ENCODE measurements at places on chromosomes 6 and 20.

GRCh38 chr20:3315136-3315535 lies 76.1 kb upstream of the SLC4A11 start:
- no peaks in the 10 kb centered on the region for H3K4me1 ChIP-seq
- H3K27me3 ChIP-seq = no peaks in the 10 kb centered on the region
- no peaks in the 10 kb centered on the region for H3K36me3 ChIP-seq
- no peak overlapping the region for H3K27ac ChIP-seq
- no peak overlapping the region for H3K4me3 ChIP-seq
- no peak for DNase-seq

GRCh38 chr20:25437153-25437581 lies 29.7 kb downstream of the GINS1 start:
- H3K36me3 ChIP-seq = peaks cover 21% of the 10 kb centered on the region
- H3K27ac ChIP-seq = 0 out of 2 replicates have a peak overlapping the region, but pooled peaks have one; percentile 16
- no peak overlapping the region for H3K4me3 ChIP-seq

GRCh38 chr6:138498629-138499302 lies 528 bp downstream of the NHSL1 start:
- H3K4me1 ChIP-seq = peaks cover 14% of the 10 kb centered on the region
- H3K27me3 ChIP-seq = no peaks in the 10 kb centered on the region
- H3K4me3 ChIP-seq = peak overlapping the region; percentile 26
- no peak for DNase-seq
- H3K27ac ChIP-seq = peak overlapping the region; percentile 56

- no peaks in the 10 kb centered on the region for H3K27me3 ChIP-seq
- H3K4me3 ChIP-seq = no peak overlapping the region
- no peaks in the 10 kb centered on the region for H3K36me3 ChIP-seq
- peaks cover 28% of the 10 kb centered on the region for H3K4me1 ChIP-seq
These were observed 159.5 kb downstream of the JARID2 start for GRCh38 chr6:15405129-15406068.

- H3K36me3 ChIP-seq = peaks cover 3% of the 10 kb centered on the region
- H3K27ac ChIP-seq = no peak overlapping the region
- H3K27me3 ChIP-seq = no peaks in the 10 kb centered on the region
- DNase-seq = no peak
These were observed 76.4 kb downstream of the SSR1 start for GRCh38 chr6:7236306-7237209.

DNA sequence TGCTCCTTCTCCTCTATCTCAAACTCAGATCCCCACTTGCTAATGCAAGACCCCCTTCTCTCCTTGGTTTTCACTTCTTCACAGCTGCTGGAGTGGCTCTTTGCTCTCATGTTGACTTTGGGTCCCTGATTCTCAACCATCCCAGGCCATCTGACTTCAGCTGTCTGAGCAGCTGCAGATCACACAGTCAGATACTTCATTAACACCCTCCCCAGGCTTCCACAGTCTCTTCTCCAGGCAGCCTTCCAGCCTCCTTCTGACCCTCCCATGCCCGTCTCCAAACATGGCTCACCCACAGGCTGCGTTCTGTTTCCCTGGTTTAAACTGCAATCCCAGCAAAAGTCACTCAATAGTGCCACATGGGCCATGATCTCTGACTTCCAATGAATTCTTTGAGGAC lies 65.4 kb downstream of the HIVEP2 start:
- no peak for DNase-seq
- H3K4me1 ChIP-seq = peaks cover 10% of the 10 kb centered on the region
- no peak overlapping the region for H3K27ac ChIP-seq
- no peaks in the 10 kb centered on the region for H3K27me3 ChIP-seq
- H3K36me3 ChIP-seq = no peaks in the 10 kb centered on the region
- H3K4me3 ChIP-seq = no peak overlapping the region

DNA sequence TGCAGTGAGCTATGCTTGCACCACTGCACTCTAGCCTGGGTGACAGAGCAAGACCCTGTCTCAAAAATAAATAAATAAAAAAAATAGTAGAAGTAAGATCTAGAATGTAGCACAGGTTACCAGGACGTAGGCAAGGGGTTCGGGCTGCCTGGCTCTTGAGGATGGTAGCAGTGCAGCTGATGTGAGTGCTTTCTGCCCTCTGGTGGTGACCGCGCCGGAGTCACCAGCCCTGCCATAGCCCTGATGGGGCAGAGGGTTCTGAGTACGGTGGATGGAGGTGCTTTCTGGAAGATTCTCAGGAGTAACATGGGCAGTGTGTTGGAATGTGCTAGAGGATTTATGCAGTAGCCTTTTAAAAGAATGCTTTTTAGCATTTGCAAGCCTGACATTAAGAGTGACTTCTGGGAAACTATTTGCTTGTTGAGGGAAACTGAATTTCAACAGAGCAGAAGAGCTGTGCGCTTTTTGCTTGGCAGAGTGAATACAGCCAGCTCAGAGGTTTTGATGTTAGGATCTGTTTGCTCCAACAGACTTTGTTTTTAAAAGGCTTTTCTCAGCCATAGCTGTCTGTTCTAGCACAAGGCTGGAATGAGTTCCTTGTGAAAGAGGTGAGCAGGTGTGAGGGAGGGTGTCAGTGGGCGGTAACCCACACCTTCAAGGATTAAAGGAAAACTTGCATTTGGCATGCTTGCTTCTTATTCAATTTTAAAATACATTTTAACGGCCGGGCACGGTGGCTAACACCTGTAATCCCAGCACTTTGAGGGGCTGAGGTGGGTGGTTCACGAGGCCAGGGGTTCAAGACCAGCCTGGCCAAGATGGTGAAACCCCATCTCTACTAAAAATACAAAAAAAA lies 65.9 kb downstream of the PTPN1 start:
- no peaks in the 10 kb centered on the region for H3K4me1 ChIP-seq
- H3K27me3 ChIP-seq = no peaks in the 10 kb centered on the region
- peaks cover 16% of the 10 kb centered on the region for H3K36me3 ChIP-seq
- no peak overlapping the region for H3K4me3 ChIP-seq
- DNase-seq = peak; percentile 74

DNA sequence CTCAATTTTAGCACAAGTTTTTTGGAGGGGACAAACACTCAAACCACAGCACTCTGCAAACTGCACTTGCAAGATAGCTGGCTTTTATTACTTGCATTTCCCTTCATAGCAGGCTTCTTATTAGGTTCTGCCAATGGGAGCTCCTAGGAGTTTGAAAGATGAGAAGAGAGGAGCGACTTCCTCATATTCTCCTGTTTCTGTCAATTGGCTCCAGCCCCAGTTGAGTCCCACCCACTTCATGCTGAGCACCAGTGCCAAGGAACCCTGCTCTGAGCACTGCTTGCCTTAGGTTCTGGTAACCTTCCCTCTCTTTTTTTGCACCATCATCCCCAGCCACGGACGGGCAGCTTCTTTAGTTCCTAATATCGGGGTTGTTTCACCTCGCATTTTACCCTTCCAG lies 67.9 kb downstream of the PSMB1 start:
- no peaks in the 10 kb centered on the region for H3K36me3 ChIP-seq
- no peaks in the 10 kb centered on the region for H3K4me1 ChIP-seq
- no peak for DNase-seq
- no peaks in the 10 kb centered on the region for H3K27me3 ChIP-seq
- H3K4me3 ChIP-seq = no peak overlapping the region

DNA sequence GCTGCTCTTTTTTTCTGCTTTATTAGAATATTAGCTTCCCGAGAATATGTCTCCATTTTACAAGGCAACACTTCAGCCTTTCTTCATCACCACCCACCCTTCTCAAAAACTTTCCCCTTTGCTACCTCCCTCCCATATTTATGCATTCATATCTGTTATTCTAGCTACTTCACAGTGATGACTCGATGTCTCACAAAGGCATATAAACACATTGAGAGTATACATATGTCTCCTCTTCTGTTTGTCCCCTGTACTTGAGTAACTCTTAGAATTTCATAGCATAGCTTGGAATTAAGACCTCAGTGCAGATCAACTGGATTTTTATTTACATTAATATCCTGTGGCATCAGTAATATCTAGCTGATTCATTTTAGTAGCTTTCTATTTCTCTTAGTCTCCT lies 6.5 kb downstream of the RNF144B start:
- DNase-seq = no peak
- H3K27ac ChIP-seq = no peak overlapping the region
- H3K4me1 ChIP-seq = peaks cover 17% of the 10 kb centered on the region
- no peaks in the 10 kb centered on the region for H3K36me3 ChIP-seq
- H3K27me3 ChIP-seq = no peaks in the 10 kb centered on the region
- no peak overlapping the region for H3K4me3 ChIP-seq

- H3K36me3 ChIP-seq = no peaks in the 10 kb centered on the region
- H3K4me3 ChIP-seq = no peak overlapping the region
- no peaks in the 10 kb centered on the region for H3K4me1 ChIP-seq
- H3K27ac ChIP-seq = no peak overlapping the region
- DNase-seq = no peak
These were observed 982.0 kb upstream of the EPHA7 start for GRCh38 chr6:94401311-94401710.

DNA sequence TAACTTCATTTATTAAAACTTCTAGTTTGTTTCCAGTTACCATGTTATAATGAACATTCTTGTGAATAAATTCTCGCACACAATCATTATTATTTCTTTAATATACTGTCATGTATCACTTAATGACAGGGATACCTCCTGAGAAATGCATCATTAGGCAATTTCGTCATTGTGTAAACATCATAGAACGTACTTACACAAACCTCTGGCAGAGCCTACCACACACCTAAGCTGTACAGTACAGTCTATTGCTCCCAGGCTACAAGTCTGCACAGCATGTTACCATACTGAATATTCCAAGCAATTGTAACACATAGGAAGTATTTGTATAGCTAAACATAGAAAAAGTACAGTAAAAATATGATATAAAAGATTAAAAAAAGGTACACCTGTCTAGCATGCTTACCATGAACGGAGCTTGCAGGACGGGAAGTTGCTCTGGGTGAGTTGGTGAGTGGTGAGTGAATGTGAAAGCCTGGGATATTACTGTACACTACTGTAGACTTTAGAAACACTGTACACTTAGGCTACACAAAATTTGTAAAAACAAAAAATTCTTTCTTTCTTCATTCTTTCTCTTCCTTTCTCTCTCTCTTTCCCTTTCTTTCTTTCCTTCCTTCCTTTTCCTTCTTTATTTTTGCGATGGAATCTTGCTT lies 268.2 kb upstream of the SOX4 start:
- H3K27ac ChIP-seq = no peak overlapping the region
- H3K27me3 ChIP-seq = no peaks in the 10 kb centered on the region

DNA sequence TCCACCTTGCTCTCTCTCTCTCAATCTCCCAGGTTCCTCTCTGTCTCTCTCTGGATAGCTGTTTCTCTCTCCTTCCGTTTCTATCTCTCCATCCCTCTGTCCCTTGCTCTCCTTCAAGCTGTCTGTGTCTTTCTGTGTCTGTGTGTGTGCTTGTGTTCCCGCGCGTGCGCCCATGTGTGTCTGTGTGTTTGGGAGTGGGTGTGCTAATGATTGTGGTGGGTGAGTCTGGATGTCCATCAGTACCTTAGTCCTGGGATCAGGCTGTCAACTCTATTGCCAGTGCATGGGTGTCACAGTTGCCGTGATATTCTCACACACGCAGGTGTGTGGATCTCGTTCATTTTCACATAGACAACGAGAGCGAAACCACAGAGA lies 1380.6 kb upstream of the DEFB115 start:
- H3K4me3 ChIP-seq = no peak overlapping the region
- H3K27ac ChIP-seq = no peak overlapping the region
- H3K4me1 ChIP-seq = no peaks in the 10 kb centered on the region
- H3K27me3 ChIP-seq = no peaks in the 10 kb centered on the region

DNA sequence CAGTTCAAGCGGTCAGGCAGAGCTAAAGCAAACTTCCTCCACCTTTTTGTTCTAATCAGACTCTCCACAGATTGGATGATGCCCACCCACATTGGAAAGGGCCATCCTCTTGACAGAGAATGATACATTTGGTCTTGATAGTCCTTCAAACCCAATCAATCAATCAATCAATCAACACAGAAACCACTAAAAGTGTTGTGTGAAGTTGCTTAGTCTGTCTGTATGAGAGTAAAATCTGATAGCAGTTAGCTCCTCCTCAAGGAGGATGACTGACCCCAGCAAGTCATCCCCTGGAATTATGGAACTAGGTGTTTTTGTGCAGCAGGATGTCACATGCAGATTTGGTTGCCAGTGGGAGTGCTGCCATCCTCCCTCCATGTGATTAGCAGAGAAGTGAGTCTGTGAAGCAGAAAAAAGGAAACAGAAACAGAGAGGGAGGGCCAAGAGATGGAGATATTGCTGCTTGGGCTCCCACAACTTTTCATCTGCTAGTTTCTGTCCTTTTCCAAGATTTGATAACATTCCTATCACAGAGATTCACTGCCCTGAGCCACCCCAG lies 32.0 kb upstream of the SSTR4 start:
- H3K4me1 ChIP-seq = no peaks in the 10 kb centered on the region
- H3K4me3 ChIP-seq = no peak overlapping the region
- no peaks in the 10 kb centered on the region for H3K36me3 ChIP-seq
- no peak for DNase-seq
- no peaks in the 10 kb centered on the region for H3K27me3 ChIP-seq

DNA sequence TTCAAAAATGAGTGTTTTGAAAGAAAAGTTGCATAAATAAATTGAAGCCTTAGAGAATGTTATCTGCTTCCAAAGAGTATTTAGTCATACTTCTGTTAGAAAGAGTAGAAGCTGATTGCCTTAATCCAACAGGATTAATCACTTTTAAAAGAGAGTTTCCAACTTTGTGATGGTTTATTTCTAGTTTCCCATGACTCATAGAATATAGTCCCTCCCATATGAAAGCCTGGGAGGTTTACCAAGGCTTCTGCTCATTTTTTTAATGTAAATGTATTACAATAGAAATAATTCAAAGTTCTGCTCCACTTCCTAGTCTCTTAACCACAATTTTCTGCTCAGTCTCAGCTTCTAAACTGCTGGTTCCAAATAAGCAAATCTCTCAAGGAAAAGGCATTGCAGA lies 118.0 kb upstream of the IRAK1BP1 start:
- DNase-seq = no peak
- H3K27ac ChIP-seq = no peak overlapping the region
- no peaks in the 10 kb centered on the region for H3K36me3 ChIP-seq
- H3K27me3 ChIP-seq = no peaks in the 10 kb centered on the region

- no peaks in the 10 kb centered on the region for H3K27me3 ChIP-seq
- DNase-seq = no peak
- no peak overlapping the region for H3K27ac ChIP-seq
- no peak overlapping the region for H3K4me3 ChIP-seq
These were observed 851.0 kb upstream of the EPHA7 start for GRCh38 chr6:94270091-94270948.

GRCh38 chr6:168063431-168063830 lies 15.6 kb downstream of the FRMD1 start:
- H3K36me3 ChIP-seq = no peaks in the 10 kb centered on the region
- H3K27me3 ChIP-seq = no peaks in the 10 kb centered on the region
- H3K4me3 ChIP-seq = no peak overlapping the region
- no peak overlapping the region for H3K27ac ChIP-seq
- no peaks in the 10 kb centered on the region for H3K4me1 ChIP-seq

- no peaks in the 10 kb centered on the region for H3K36me3 ChIP-seq
- H3K27ac ChIP-seq = no peak overlapping the region
- no peak for DNase-seq
- peaks cover 16% of the 10 kb centered on the region for H3K4me1 ChIP-seq
These were observed 55.5 kb downstream of the ARID1B start for GRCh38 chr6:156832669-156833068.

DNA sequence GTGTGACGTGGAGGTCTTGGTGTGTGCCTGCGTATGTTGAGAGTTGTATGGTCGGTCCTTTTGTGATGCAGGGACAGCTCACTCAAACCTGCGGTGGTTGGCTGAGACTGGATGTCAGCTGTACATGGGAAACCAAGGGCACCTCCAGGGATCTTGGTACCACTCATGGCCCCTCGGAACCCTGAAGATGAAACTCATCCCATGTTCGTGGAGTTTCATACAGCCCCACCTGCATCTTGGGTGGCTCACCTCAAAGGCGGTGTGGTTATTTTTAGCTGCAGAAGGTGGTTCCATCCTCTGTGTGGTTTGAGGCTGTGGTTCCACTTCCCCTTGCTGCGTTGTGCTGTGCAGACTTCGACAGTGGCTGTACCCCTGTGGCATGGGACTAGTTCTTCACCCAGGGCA lies 52.6 kb upstream of the SLC22A1 start:
- no peak for DNase-seq
- peaks cover 65% of the 10 kb centered on the region for H3K36me3 ChIP-seq
- H3K27me3 ChIP-seq = no peaks in the 10 kb centered on the region
- no peak overlapping the region for H3K27ac ChIP-seq
- H3K4me3 ChIP-seq = no peak overlapping the region
